Activated CD4-positive, alpha-beta T cell treated with anti-CD3 and anti-CD28 coated beads, Interleukin-2, amount 10 ng/mL, durations not matched to agents 24 days and 14 days (primary cell): ENCODE measurements at places on chromosomes 16 and 17. TPM values are rescaled to one million over a fixed set of nuclear protein-coding genes. Genes with fewer than 3 reads are reported as not detected.

DNA sequence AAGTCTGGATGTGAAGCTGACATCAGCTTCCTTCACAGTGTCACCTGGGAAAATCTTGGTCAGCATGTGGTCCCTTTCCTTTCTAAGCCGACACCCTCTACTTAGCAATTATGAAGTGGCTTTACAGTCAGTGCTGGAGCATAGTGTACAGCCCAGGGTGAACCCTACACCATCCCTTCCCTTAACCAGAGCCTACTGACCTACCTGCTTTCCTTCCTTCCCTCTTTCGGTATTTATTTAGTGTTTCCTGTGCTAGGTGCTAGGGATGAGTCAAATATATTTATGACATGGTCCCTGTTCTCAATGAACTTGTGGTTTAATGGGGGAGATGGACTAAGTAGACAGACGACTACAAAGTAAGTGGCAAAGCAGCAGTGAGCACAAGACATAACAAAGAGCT lies 77.5 kb downstream of the CDK5R1 start:
- H3K4me3 ChIP-seq = no peak overlapping the region
- H3K4me1 ChIP-seq = peaks cover 14% of the 10 kb centered on the region
- no peaks in the 10 kb centered on the region for H3K36me3 ChIP-seq
- no peak for DNase-seq
- no peaks in the 10 kb centered on the region for H3K27me3 ChIP-seq

- H3K27me3 ChIP-seq = no peaks in the 10 kb centered on the region
- DNase-seq = no peak
- no peak overlapping the region for H3K27ac ChIP-seq
- no peaks in the 10 kb centered on the region for H3K36me3 ChIP-seq
- no peak overlapping the region for H3K4me3 ChIP-seq
Measured at GRCh38 chr16:86988920-86989696, 328.1 kb downstream of the C16orf95 start.

GRCh38 chr17:17988427-17988945 lies 15.8 kb downstream of the DRC3 start:
- H3K4me3 ChIP-seq = no peak overlapping the region
- no peak for DNase-seq
- no peaks in the 10 kb centered on the region for H3K36me3 ChIP-seq
- H3K27me3 ChIP-seq = no peaks in the 10 kb centered on the region

- H3K27me3 ChIP-seq = peaks cover 5% of the 10 kb centered on the region
- H3K36me3 ChIP-seq = no peaks in the 10 kb centered on the region
- peak; percentile 94 for DNase-seq
- no peak overlapping the region for H3K27ac ChIP-seq
- no peak overlapping the region for H3K4me3 ChIP-seq
- H3K4me1 ChIP-seq = peaks cover 7% of the 10 kb centered on the region
Measured at GRCh38 chr16:85821390-85822135, 22.1 kb downstream of the COX4I1 start.

ABCC3 gene
- not detected in 2 replicates for total RNA-seq

SPATA33 gene
- 14.6 and 17.2 TPM in 2 replicates for total RNA-seq

DNA sequence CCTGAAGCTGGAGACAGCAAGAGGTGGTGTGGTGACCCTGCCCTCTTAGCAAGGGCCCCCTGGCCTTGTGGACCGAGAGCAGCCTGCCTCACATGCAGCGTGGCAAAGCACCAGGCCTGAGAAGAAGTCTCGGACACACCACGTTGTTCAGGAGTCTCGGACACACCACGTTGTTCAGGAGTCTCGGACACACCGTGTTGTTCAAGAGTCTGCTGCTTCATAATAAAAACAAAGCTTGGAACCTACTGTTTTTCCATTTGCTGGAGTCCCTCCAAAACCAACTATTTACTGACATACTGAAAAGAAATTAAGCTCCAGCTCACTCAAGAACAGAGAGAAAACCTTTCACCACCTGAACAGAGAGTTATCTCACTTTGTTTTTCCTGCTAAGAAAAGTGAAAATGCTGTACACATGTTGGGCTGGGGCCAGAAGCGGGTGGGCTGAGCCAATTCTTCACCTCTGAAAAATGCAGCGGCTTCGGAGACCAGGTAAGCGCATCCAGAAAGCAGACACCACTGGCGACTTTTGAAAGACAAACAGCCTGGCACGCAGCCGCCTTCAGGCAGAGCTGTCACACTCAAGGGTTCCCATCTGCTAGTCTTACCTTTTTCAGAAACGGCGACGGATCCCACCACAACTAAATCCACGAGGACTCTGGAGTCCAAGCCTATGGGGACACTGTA lies 8.9 kb downstream of the MTHFSD start:
- no peak overlapping the region for H3K4me3 ChIP-seq
- H3K27me3 ChIP-seq = no peaks in the 10 kb centered on the region
- peaks cover 2% of the 10 kb centered on the region for H3K4me1 ChIP-seq
- DNase-seq = no peak
- peaks cover 26% of the 10 kb centered on the region for H3K36me3 ChIP-seq

- no peak overlapping the region for H3K27ac ChIP-seq
- no peak overlapping the region for H3K4me3 ChIP-seq
- peaks cover 19% of the 10 kb centered on the region for H3K4me1 ChIP-seq
- peaks cover 11% of the 10 kb centered on the region for H3K36me3 ChIP-seq
- no peak for DNase-seq
Measured at GRCh38 chr17:64783556-64784352, 121.6 kb upstream of the SMURF2 start.

DNA sequence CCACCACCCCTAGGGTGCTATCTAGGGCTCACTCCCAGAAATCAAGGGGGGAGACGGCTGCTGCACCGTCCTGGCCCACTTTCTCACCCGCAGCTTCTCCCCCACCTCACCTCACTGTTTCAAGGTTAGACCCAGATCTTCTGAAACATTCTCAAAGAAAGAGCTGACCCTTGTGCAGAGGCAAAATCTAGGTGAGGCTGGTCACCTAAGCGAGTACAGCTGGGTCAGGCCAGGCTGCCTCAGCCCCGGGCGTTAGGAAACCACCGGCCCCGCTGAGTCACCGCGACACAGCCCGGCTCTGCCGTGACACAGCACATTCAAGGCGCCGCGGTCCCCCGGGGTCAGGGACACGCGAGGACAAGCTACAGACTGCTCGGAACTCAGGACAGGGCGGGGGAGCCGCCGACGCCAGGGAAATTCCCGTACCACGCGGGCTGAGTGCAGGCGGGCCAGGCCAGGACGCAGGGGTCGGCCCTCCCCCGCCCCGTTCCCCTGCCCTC lies 27.1 kb downstream of the GNPTG start:
- peaks cover 7% of the 10 kb centered on the region for H3K36me3 ChIP-seq
- peaks cover 13% of the 10 kb centered on the region for H3K4me1 ChIP-seq
- DNase-seq = peak; percentile 88
- peak overlapping the region; percentile 82 for H3K4me3 ChIP-seq
- H3K27ac ChIP-seq = peak overlapping the region; percentile 92

DNA sequence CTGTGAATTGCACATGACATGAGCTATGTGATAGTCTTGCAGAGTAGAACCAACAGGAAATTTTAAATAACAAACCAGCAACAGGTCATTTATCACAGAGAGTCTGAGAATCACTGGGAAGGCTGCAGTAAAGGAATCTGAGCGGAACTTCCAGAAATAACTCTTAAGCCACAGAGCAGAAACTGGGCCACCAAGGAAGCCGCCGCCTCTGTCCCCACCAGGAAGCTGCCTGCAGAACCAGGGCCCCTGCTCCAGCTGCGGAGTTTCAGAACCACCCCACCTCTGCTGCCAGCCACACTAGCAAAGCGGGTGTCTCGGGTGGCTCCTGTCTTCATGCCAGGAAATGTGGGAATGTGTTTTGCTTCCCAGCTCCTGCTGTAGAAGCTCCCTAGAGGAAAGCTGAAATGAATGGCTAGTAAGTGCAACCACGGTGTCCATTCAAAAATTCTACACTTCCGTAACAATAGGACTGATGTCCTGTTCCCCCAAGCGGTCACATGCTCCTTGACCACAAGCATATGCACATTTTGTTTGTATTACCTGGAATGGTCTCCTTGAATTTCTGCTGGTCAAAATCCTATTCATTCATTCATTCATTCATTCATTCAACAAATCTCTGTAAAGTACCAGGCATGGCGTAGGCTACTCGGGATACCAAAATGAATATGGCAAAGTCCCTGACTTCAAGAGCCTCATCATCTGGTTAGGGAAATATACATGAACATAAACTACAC lies 7.7 kb upstream of the ITPRIPL2 start:
- peaks cover 19% of the 10 kb centered on the region for H3K4me1 ChIP-seq
- no peak overlapping the region for H3K4me3 ChIP-seq
- peaks cover 5% of the 10 kb centered on the region for H3K27me3 ChIP-seq
- no peaks in the 10 kb centered on the region for H3K36me3 ChIP-seq
- no peak overlapping the region for H3K27ac ChIP-seq

GRCh38 chr17:74145756-74146155 lies 57.7 kb upstream of the RPL38 start:
- no peaks in the 10 kb centered on the region for H3K36me3 ChIP-seq
- H3K27ac ChIP-seq = no peak overlapping the region
- no peaks in the 10 kb centered on the region for H3K4me1 ChIP-seq
- H3K27me3 ChIP-seq = peaks cover 2% of the 10 kb centered on the region

USP7 gene
- total RNA-seq = 180 and 186 TPM in 2 replicates

DNA sequence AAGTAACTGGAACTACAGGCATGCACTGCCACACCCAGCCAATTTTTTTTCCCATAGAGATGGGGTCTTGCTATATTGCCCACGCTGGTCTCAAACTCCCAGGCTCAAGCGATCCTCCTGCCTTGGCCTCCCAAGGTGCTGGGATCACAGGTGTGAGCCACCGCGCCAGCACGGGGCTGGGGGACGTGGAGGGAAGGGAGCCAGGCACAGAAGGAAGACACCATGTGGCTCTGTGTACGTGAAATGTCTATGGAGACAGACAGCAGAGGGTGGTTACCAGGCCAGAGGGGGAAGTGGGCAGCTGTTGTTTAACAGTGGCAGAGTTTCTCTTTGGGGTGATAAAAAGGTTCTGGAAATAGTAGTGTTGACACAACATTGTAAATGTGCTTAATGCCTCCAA lies 4.6 kb upstream of the PIEZO1 start:
- no peak for DNase-seq
- peaks cover 28% of the 10 kb centered on the region for H3K4me1 ChIP-seq
- H3K36me3 ChIP-seq = no peaks in the 10 kb centered on the region

RBFOX1 gene
- not detected in 2 replicates for total RNA-seq

TBX6 gene
- total RNA-seq = 2.1 TPM in 2 replicates

DNA sequence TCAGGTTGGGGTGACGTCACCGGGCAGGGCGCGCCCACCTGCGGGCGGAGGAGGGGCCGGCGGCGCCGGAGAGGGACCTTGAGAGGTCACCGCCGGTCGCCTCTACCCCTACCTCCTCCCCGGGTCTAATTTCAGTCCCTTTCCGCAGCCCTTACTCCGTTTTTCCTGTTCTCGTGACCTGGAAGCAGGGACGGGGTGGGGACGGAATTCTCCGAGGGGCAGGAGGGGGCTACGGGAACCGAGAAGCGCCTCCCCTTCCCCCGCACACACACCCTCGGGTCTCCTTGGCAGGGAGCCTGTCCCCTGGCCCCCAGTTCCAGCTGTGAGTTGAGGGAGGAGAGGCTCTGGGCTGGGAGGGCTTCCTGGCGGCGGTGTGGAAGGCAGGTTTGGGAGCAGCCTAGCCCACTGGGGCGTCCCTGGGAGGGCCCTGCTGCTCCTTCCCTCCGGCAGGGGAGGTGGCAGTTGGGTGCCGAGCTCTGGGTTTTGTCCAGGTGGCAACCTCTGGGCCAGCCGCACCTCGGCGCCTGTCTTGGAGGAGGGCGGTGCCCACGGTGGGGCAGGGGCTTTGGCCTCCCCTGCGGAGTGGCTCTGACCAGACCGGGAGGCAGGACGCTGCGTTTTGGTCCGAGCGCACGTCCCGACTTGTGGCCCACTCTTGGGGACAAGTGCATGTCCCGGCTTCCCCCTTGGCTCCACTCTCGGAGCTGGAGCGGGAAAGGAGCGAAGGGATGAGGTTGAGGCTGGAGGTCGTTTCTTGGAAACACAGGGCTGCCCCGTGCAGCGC lies 773 bp downstream of the SYNGR3 start:
- peaks cover 13% of the 10 kb centered on the region for H3K27me3 ChIP-seq
- peak overlapping the region; percentile 86 for H3K4me3 ChIP-seq
- peak; percentile 88 for DNase-seq

MLLT6 gene
- total RNA-seq = 243 and 248 TPM in 2 replicates

FGF11 gene
- total RNA-seq = 9.4 and 9.5 TPM in 2 replicates

DNA sequence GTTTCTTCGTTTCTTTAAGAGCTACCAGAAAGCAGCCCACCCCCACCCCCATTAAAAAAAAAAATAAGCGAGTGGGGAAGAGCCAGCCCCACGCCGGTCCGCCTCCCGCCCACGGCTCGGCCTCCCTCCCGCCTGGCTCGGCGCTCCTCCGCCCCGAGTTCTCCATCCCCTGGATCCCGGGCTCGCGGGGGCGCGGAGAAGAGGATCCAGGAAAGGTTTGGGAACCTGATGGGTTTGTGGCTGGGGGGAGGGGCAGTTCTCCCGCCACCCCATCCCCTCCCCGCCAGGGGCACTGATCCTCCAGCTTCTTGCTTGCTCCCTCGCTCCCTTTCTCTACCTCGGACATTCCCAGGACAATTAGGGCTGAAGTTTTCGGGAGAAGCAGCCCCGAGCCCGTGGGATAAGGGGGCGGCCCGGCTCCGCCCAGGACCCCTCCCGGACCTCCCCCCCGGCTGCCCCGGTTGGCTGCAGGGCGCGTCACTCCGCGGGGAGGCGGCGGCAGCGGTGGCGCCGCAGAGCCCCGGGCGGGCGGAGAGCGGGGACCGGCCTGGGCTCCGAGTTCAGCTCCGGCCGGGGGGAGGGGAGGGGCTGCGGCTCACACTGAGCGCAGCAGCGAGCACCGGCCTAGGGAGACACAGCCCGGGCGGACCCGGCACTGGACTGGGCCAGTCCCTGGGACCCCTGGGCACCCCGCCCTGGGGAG lies 1.0 kb upstream of the SALL1 start:
- no peak for DNase-seq
- H3K27me3 ChIP-seq = peaks cover 70% of the 10 kb centered on the region
- H3K27ac ChIP-seq = no peak overlapping the region
- peaks cover 6% of the 10 kb centered on the region for H3K36me3 ChIP-seq

DNA sequence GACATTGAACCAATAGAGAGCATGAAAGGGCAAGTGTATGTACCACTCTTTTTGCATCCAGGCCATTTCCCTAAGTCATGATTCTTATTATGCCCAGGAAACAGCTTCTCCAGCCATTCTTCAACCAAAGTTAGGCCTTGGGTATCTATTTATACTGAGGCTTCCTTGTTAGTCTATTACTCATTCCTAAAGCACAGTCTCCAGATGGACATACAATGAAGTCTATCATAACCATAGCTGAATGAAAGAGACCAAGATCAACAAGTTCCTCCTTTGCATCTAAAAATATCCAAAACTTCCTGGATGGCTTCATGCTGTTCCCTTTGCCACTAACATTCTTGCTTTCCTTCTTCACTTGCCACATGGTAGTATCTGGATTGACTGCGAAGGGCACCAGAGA lies 265.9 kb downstream of the CDH8 start:
- DNase-seq = no peak
- H3K4me1 ChIP-seq = no peaks in the 10 kb centered on the region
- no peak overlapping the region for H3K4me3 ChIP-seq
- H3K36me3 ChIP-seq = no peaks in the 10 kb centered on the region

- H3K4me1 ChIP-seq = peaks cover 27% of the 10 kb centered on the region
- no peak for DNase-seq
- H3K27ac ChIP-seq = peak overlapping the region; percentile 34
- H3K4me3 ChIP-seq = peak overlapping the region; percentile 84
- H3K27me3 ChIP-seq = peaks cover 13% of the 10 kb centered on the region
- peaks cover 8% of the 10 kb centered on the region for H3K36me3 ChIP-seq
Measured at GRCh38 chr16:427250-427649, 1.8 kb downstream of the RAB11FIP3 start.

NTN1 gene
- 0.43 and 0.51 TPM in 2 replicates for total RNA-seq
